ENCODE measurements at places on chromosomes 13 and 19.

DNA sequence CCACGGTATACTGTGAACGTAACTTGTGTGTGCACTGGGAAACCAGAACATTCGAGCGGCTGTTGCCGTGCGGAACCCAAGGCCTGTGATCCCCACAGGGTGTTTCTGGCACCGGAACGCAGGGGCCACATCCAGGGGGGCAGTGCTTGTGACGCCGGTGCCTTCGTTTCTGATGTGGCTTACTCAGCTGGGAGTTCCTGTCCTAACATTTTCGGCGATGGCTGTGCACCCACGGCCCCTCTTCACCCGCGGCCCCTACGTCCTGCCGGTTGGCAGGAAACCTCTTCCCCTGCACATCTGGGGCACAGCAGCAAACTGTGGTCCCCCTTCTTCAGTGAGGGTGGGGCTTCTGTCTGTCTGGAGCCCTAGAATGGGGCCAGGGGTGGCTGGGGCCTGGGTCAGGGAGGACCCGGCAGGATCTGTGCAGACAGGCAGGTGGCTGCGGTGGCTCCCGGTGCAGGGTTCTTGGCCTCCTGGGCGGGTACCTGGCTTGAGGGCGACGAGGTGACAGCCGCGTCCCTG is 26.2 kb downstream of the CSNK1G2 start:
- DNase-seq: no peak

GRCh38 chr19:51472607-51473006 is 5.7 kb upstream of the CEACAM18 start:
- no peak for DNase-seq

DNA sequence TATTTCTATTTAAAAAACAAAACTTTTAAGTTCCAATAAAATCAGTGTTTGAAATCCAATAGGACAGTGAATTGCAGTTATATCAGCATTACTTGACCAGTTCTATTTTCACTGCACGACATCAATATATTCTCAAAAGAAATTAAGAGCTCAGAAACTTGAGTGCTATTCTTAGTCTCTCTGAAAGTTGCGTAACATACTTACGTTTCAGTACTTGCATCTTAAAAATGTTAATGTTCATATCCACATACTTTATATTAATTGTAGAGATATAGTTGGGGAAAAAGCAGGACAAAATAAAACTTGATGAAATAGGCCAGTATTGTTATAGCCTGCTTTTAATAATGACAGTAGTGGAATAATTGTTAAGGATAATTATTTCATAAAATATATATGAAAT is 720.5 kb upstream of the PCDH9 start:
- no peak for DNase-seq

DNA sequence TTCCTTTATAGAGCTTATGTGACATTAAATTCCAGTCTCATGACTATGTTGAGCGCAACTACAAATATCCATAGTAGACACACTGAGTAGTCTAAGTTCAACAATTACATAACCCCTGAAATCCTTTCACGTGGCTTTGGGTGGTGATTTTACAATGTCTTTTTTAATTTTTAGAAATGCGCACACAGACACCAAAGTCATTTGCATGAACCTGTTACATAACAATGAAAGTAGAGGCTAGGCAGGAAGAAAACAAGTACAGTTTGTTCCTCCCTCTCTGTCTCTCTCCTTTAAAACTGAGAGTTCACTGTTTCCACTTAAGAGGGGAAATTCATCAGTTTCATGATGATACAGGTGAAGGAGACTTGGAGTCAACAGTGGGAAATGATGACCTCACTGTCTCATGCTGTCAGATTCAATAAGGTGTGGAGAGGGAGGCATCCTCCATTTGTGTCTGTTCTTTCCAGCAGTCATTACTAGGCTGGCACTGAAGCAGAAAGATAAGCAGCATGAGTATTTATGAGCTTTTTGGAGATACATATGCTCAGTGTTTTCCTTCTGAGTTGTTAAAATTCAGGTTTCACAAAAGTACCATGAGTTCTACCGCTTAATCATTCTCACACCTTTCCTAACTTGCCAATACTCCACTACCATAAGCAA is 201.8 kb downstream of the LHFPL6 start:
- DNase-seq: no peak

DNA sequence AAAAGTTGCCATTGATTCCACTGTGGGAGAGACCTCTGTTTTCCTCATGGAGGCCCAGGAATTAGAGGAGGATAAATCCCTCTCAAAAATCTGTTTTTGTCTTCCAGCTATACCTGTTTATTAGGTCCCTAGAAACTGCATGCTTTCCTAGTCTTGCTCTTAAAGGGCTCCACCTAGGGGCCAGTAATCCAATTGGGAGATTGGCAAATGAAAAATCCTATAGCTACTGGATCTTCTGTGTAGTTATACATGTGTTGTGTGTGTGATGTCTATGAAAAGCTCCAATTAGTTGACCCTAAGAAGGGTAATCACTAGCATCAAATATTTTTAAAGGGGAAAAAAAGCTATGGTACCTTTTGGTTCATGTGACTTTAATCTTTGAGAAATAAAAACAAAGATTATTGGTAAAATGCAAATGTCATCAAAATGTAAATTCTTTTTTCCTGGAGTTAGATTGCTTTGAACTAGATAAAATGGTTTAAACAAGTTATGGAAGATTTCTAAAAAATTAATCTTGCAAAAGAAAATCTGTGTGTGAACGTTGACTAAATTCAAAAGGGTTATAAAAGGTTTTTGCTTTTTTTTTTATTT is 63.4 kb upstream of the C1QTNF9B start:
- DNase-seq: no peak

- no peak for DNase-seq
Observed at GRCh38 chr13:71877256-71877653, 10.3 kb upstream of the DACH1 start.

GRCh38 chr19:32397671-32398101 is 7.9 kb upstream of the DPY19L3 start:
- DNase-seq: no peak

GRCh38 chr19:31715249-31715945 is 366.2 kb upstream of the TSHZ3 start:
- DNase-seq: no peak

- no peak for DNase-seq
Observed at GRCh38 chr13:30863796-30864195, 42.3 kb upstream of the MEDAG start.

GRCh38 chr13:105971312-105971711 is 564.1 kb downstream of the EFNB2 start:
- no peak for DNase-seq

- DNase-seq: no peak
Observed at GRCh38 chr19:36672368-36672767, 5.7 kb upstream of the ZNF461 start.

DNA sequence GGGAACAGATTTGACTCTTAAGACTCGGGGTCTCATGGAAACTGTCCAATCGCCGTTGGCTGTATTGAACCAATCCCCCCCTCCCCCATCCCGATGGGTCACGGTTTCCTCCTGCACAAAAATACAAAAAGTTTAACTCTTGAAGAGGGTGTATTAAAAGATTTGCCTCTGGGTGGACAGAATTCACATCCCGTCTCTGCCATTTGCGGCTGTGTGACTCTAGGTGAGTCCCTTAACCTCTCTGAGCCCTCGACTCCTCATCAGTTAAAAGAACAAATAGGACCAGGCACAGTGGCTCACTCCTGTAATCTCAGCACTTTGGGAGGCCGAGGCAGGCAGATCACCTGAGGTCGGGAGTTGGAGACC is 31.3 kb upstream of the FEM1A start:
- no peak for DNase-seq

DNA sequence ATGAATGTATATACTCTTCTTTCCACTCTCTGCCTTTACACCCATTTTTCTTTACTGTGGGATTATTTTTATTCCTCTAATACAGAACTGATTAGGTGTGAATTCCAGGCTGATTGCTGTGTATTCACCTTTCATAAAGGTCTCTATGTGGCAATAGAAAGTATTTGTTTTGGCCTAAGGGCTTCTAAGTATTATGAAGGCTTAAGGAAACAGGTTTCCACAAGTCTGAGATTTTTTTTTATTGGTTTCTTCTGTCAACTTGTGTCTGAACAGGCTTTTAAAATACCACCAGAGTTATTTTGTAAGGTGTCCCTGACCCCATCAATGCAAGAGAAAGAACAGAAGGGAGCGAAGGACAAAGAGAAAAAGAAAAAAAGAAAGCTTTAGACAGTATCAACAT is 1102.0 kb upstream of the SPRY2 start:
- DNase-seq: no peak

DNA sequence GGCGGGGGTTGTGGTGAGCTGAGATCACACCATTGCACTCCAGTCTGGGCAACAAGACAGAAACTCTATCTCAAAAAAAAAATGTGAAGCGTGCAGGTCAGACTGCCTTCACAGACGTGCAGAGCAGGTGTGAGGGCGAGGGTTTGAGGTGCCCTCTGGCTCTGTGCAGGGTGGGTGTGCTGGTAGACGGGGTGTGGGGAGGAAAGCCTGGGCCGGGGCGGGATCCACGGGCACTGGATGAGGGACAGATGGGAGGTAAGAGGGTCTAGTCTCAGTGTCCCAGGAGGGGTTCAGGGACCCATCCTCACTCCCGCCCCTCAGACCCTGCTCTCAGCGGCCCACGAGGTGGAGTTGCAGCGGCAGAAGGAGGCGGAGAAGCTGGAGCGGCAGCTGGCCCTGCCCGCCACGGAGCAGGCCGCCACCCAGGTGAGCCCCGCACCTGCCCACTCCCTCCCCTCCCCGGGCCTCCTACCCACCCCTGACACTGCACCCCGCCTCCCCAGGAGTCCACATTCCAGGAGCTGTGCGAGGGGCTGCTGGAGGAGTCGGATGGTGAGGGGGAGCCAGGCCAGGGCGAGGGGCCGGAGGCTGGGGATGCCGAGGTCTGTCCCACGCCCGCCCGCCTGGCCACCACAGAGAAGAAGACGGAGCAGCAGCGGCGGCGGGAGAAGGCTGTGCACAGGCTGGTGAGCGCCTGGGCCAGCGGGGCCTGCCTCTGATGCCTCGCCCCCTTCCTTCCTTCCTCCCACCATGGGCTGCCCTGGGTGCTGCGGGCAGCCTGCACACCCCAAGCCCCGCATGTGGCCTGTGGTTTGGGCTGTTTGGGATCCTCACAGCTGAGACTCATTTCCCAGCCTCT is 9.1 kb downstream of the NOP53 start:
- DNase-seq: no peak

GRCh38 chr19:18377026-18377425 is 8.9 kb upstream of the GDF15 start:
- no peak for DNase-seq

DNA sequence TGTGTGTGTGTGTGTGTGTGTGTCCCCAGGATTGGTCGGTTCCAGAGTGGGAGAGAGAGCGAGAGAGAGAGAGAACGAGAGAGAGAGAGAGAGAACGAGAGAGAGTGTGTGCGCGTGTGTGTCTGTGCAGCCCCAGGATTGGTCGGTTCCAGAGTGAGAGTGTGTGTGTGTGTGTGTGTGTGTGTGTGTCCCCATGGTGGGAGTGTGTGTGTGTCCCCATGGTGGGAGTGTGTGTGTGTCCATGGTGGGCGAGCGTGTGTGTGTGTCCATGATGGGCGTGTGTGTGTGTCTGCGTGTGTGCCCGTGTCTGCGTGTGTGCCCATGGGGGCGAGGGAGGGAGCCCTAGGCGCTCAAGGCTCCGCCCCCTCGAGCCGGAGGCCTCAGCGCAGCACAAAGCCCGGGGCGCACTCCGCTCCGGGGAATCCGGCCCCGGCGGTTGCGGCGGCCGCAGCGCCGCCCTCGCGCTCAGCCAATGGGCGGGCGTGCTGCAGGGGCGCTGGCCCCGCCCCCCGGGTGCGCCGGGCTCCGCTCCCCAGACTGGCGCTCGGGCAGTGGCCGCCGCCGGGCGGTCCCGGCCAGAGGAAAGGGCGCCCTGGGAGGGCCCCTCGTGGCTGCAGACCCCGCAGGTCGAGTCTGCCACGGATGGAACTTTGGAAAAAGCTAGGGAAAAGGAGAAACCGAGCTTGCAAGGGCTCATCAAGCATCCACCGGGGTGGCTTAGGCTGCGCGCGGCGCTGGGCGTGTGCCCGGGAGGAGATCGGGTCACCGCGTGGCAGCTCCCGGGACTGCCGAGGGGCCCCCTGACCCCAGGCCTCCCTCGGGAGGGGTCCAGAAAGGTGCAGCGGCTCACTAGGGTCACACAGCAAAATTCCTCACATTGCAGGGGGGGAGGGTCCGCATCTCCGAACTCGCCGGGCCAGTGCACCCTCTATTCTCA is 96.2 kb downstream of the INSR start:
- DNase-seq: peak; percentile 82

GRCh38 chr13:94657167-94657566 is 55.2 kb downstream of the SOX21 start:
- DNase-seq: no peak

DNA sequence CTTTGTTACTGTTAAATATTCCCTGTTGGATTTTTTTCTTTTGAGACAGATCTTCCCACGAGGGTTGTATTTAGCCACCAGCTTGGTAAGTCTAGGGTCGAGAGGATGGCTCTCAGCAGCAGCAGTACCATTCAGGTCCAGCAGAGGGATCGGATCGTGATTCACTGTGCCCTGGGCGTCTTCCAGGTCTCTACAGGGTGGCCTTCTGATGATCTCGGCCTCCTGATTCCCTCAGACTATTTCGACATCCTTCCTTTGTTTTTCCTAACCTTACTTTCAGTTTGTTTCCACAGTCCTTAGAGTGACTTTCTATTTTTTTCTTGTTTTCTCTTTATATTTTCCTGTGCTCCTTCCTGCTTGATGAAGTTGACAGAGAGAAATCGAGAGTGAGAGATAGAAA is 1436.9 kb downstream of the UQCRFS1 start:
- no peak for DNase-seq

GRCh38 chr19:35249146-35249847 is 495 bp downstream of the LSR start:
- DNase-seq: no peak

Measured in stimulated activated CD4-positive, alpha-beta T cell treated with anti-CD3 and anti-CD28 coated beads, Interleukin-15, amount 100 ng/mL, for 1 hour (primary cell).